Diencephalon (tissue), 1 donor: ENCODE measurements at places on chromosomes 2 and 18. TPM values are rescaled to one million over a fixed set of nuclear protein-coding genes. Genes with fewer than 3 reads are reported as not detected.

The SIX3 gene
- total RNA-seq = 7.4 TPM

The ELOA2 gene
- total RNA-seq = not detected

The RBM44 gene
- total RNA-seq = 2.8 TPM

The NXPH2 gene
- total RNA-seq = 19.4 TPM

The SNTG2 gene
- total RNA-seq = 4.2 TPM

The EVX2 gene
- not detected for total RNA-seq
